ENCODE measurements at places on chromosomes 16 and 17. TPM values are rescaled to one million over a fixed set of nuclear protein-coding genes. Genes with fewer than 3 reads are reported as not detected.

GRCh38 chr17:56499799-56500388 is 93.6 kb upstream of the NOG start:
- DNase-seq: no peak

- DNase-seq: peak; percentile 34
These were observed 103.0 kb downstream of the RAB11FIP4 start for GRCh38 chr17:31494259-31495021.

GRCh38 chr17:67881083-67881482 is 55.8 kb downstream of the BPTF start:
- no peak for DNase-seq

DNA sequence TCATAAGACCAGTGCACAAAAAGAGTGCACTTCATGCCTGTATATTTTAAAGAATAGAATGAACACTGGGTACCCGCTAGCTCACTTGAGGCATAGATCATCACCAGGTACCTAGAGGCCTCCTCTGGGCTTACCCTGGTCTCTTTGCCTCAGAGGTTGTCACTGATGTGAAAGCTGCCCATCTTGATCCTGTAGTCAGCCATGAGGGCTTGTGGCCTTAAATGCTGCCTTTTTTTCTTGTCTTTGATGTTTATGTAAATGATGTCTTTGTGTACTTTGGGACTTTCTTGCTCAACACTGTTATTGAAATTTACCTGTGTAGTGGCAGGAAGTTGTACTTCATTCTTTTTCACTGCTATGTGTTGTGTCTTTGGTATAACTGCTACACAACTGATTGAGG is 26.8 kb upstream of the SLC5A10 start:
- no peak for DNase-seq

DNA sequence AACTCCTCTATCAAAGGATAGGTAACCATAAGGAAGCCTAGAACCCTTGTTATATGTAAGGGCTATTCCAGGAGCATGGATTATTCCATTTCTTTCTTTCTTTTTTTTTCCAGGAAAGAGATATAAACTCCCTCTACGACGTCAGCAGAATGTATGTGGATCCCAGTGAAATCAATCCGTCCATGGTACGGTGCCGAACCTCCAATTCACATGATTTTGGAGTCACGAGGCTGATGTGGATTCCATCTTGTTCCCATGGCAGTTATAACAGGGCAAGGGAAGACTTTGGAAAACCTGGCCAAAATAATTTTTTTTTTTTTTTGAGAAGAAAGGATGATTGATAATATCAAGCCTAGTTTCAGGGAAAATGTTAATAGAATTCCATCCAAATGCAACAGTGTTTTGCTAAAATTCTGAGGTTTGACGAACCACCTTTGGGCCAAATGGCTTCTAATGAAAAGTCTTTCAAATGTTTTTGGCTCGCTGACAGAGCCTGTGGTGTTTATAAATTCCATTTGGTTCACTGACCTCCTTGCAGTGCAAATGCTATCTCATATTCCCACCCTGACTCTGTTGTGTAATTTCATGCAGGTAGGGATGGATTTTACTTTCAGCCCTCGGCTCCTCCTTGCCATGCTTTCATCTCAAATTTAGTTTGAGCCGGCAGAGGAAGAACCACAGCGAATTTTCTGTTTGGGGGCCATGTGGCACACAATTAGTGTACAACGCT is 90.0 kb downstream of the SDR42E1 start:
- no peak for DNase-seq

- no peak for DNase-seq
These were observed 198.5 kb downstream of the CYLD start for GRCh38 chr16:50940275-50940854.

DNA sequence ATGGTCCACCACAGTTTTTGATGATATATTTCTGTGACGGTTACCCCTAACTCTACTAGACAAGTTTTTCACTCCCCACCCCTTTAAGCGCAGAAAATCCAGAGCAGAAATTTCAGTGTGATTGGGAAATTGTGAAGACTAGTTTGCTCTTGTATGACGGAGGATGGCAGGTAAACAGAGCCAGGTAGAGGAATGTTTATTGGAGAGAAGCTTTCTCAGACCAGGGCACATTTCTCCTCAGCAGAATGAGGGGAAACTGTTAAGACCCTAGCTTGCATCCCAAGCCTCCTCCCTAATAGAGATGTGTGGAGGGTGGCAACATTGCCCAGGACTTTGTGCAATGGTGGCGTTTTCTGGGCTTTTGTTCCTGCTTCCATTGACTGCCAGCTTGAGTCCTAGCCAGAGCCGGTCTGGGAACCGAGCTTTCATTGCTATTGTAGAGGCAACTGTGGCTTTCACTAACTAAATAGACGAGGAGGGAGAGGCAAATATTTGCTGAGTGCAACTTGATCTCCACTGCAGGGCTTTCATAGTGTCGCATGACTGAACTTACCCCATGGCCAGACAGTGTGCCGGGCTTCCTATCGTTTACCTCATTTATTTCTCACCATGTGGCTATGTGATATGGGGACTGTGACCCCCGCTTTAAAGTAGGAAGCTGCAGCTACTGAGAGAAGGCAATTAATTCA is 159.6 kb upstream of the MPHOSPH6 start:
- DNase-seq: no peak

DNA sequence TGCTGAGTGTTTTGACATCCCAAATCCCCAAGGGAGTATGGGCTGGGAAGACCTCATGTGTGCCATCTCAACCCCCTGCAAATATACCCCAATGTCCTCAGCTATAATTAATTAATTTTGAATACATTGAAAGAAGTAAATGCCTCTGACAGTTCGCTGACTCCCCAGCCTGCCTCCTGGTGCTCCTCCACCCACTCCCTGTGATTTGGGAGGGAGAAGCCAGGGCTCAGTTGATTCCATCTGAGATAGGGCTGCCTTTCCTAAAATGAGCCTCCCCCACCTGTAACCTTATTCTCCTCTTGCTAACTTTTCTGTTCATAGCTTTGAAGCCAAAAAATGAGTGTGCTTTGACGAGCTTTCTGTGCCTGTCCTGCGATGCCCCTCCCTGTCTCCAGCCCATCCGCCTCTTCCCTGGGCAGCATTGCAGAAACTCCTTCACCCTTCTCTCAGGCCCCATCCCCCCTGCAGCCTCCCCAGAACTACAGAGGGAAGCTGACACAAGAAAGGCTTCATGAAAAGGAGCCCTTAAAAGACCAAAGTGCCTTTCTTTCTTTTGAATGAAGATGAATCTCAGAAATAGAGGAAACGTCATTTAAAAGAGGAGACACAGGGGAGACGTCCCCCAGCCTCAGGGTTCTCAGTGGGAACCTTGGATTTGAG is 70.3 kb downstream of the HLF start:
- DNase-seq: peak; percentile 49

DNA sequence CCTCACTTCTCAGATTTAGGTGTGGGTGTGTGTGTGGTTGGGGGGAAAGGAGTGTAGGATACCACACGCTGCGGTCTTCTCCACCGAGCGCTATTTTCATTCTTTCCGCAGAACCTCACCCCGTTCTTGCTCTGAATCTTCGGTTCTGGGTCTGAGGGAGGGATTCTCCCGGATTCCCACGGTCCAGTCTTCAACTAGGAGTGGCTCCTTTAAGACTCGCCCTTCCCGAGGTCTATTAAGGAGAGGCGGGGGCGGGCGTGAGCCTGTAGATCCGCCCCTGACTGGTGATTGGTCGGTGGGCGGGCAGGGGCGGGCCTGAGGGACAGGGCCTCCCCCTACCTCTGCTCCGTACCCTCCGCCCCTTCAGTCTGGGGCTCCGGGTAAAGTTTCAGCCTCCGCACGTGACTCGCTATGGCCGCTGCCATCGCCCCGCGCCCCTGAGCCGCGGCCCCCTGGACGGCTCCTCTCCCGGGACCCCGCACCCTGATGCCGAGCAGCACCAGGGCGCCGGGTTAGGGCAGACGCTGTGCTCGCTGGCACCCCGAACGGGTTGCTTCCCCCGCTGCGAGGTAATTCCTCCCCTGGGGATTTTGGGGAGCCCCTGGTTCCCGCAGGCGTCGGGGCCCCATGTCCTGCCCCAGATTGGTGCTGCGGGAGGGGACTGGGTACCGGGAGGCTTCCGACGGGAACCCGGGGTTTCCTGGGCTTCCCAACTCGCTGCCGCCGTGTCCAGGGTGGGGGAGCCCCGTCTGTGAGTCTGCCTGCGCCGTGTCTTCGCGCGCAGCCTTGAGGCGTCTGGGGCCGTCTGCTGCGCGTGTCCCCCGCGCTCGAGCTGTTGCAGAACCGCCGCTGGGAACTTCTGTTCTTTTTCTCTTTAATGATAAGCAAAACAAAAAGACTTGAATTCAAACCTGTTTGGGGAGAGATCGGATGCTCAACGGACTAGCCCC is 9.2 kb downstream of the RARA start:
- peak; percentile 99 for DNase-seq

DNA sequence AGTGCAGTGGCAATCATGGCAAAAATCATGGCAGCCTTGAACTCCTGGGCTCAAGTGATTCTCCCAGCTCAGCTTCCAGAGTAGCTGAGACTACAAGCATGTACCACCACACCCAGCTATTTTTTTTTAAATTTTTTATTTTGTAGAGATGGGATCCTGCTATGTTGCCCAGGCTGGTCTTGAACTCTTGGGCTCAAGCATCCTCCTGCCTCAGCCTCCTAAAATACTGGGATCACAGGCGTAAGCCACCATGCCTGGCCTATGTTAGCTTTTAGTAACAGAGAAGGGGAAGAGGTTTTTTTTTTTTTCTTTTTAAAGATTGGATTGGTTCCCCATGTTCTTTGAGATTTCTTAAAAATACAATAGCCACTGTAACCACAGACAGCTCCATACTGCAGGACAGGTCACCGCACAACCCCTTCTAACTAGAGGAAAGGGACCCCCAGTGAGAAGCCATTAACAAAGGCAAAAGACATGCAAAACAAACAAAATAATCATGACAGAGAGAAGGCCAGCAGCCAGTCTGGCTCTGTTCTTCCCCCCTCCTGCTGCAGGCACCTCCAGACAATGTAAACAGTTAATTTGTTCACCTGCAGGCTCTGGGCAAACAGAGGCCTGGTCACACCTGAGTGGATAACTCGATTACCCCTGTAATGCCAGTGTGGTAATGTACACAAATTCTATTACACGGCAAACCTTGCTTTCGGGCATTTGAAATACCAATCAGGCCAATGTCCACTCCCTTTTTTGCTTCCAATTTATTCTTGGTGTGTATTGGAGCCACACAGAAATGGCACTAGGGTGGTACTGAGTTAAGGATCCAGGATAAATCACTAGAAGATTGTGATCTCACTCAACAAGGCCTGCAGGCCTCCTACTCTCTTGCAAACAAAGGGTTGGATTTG is 52.9 kb downstream of the SNX11 start:
- no peak for DNase-seq

- DNase-seq: peak; percentile 68
These were observed 40.3 kb upstream of the SNN start for GRCh38 chr16:11627822-11628457.

DNA sequence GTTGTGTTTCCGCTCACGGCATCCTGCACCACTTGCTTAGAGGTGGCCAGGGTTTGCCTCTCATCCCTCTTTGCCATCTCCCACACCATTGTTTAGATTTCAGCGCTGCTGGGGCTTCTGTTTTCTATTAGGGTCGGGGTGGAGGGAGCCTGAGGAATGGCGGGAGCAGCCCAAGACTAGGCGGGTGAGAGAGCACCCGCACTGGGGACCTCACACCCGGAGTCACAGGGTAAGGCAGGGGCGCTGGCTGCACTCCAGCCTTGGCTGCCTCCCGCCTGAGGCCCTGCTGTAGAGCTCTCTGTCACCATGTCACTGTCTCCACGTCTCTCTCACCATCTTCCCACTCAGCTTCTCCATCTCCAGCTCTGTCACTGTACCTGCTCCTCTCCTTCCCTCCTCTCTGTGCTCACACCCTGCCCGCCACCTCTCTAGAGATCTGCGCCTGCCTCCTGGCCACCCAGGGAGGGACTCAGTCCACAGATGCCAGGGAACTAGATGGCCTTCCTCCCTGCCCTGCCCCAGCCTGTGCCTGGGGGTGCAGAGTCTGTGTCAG is 32.8 kb upstream of the ABCC3 start:
- DNase-seq: no peak

- no peak for DNase-seq
These were observed 9.1 kb upstream of the MPO start for GRCh38 chr17:58289869-58290268.

- DNase-seq: no peak
These were observed 732 bp upstream of the RPL27 start for GRCh38 chr17:42997390-42997983.

DNA sequence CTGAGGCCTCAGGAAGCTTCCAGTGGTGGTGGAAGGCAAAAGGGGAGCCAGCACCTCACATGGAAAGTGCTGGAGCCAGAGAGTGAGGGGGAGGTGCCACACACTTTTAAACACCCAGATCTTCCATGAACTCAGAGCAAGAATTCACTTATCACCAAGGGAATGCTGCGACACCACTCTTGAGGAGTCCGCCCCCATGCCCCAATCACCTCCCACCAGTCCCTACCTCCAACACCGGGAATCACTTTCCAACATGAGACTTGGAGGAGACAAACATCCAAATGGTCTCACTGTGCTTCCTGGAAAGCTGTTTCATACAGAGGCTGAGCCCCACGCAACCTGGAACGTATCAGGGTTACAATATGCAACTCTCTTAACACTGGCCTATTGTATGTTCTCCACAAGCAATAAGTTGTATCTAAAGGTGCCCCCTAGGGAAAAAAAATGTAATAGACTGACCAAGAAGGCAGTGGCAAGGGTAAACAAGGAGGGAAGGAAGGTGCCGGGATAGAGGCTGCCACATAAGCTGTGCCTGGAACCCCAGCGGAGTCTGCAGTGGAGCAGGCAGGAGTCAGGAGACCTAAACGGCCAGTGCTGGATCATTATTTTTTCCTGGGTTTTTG is 106.7 kb upstream of the FOXF1 start:
- no peak for DNase-seq

- no peak for DNase-seq
These were observed 158.8 kb upstream of the LHX1 start for GRCh38 chr17:36778448-36778847.

DNA sequence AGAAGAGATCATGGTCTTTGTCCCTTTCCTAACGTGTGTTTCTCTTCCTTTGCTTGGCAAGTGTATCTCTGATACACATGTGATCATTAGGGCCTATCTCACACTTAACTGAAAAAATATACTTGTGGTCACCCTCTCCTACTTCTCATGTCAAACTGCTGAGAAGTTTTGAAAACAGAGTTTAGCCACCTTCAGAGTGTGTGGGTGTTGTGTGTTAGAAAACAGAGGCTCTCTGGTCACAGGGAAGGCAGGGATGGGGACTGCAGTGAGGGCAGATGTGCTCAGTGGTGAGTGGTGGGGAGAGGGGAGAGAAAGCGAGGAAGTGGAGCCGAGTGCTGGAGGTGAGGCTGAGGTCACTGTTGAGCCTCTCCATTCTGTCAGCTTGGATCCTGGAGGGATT is 29.4 kb downstream of the GRB7 start:
- DNase-seq: no peak

DNA sequence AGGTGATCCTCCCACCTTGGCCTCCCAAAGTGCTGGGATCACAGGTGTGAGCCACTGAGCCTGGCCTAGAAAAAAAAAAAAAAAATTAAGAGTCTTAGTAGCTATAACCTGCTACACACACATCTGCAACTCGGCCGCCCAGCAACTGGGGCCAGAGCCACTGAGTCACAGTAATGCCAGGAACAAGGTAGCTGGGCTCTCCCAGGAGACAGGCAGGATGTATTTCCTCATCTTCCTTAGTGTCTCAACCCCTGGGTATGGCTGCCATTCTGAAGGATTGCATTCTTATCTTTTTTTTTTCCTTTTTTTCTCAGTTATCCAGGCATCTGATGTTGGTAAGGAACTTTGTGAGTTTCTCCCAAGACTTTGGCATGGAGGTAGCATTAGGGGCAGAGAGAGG is 7.1 kb upstream of the PSMD3 start:
- DNase-seq: no peak

Gene UBE2O
- total RNA-seq: 19.5 TPM

Gene SLC35G6
- total RNA-seq: not detected

Gene TMEM231
- total RNA-seq: 22.4 TPM

Gene KRTAP4-6
- not detected for total RNA-seq

Gene CENPX
- total RNA-seq: 18.8 TPM

Gene SLC16A5
- 16.3 TPM for total RNA-seq

Gene CCL8
- total RNA-seq: 0.36 TPM

All from osteoblast (primary cell).